ENCODE measurements at places on chromosomes 5 and 9.

GRCh38 chr5:78776637-78777036, 128.1 kb upstream of the LHFPL2 start:
- DNase-seq = no peak

GRCh38 chr9:136055715-136056545, 39.2 kb downstream of the NACC2 start:
- peak; percentile 11 for DNase-seq

DNA sequence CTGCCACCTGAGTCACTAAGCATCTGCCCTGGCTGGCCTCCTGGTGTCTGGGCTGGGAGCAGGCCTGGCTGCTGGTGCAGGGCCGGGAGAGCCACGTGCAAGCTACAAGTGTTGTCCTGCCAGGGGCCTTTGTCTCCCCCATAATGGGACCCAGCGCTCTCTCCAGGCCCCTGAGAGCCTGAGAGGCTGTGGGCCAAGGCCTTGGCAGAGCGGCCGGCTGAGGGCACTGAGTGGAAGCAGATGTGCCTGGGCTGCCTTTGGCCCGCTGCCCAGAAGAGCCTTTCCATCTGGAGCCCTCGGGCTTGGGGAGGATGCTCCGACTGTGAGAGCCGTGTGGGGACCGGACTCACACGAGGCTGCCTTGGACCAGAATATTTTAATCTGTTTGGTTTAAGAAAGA, 185.5 kb downstream of the RGS3 start:
- no peak for DNase-seq

GRCh38 chr5:140828362-140828737, 590 bp downstream of the PCDHA6 start:
- no peak for DNase-seq

DNA sequence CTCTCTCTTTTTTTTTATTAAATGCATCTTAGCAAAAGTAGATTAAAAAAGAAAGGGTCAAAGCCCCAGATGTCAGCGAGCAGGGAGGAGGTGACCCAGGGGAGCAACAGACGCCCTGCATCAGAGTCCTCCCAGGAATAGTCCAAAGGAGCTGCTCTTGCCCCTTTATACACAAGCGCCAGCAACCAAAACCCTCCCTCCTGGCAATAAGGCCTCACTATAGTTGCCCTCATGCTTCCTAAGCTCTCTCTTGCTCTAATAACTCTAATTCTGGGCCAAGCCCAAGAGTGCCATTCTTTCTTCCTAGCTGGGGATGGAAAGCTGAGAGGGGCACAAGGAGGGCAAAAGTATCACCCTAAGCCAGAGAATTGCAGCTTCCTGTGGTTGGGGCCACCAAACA, 26.3 kb downstream of the PCDHGC5 start:
- DNase-seq = no peak

GRCh38 chr9:105051897-105052296, 123.9 kb upstream of the ABCA1 start:
- no peak for DNase-seq

DNA sequence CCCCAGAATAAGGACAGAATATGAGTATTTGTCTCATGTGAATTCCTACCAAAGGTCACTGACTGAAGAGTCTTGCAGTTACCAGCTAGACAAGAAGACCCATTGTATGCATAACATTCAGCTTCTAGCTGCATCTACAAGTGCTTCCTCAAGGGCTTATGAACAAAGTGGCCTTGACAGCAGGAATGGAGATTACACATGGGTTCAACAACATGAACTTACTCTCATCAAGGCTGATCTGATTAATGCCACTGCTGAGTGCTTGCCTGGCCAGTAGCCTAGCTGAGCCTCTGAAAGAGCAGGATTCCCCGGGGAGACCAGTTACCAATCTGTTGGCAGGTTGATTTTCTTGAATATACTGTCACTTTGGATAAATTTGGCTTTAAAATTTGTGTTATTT, 76.7 kb upstream of the CHD1 start:
- DNase-seq = no peak

DNA sequence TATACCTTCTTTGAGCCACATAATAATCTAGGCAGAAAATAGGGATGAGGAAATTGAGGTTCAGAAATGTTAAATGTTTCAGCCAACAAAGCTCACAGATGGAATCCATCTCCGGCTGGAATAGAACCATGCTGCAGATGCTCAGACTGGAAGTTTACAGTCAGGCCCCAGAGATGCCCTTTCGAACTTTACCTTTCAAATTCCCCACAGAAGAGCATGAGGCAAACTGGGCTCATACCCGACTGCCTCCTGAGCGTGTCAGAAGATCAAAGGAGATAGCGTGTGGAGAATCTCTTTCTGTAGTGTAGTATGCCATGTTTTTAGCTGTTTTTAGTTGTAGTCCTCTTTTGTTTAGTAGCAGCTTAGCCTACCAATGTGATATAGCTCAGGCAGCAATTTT, 72.0 kb upstream of the DAP start:
- DNase-seq = no peak

DNA sequence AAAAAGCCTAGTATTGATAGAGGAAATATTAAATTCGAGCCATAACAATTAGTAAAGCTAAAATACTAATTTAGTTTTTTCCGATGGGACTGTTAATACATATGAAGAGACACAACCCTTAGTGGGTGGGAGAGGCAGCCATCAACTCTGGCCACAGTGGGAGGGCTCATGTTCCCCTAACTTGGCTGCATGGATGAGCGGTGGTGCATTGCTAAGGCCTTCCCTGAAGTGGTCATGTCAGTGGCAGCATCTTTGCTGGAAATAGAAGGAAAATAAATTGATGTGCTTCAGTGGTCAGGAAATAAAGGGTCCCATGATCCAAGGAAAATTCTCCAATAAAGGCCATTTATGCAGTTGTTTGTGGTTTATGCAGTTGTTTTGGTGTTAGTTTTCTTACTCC, 33.9 kb upstream of the F2RL2 start:
- DNase-seq = no peak

- DNase-seq = no peak
These were observed 93.0 kb downstream of the MAMDC2 start for GRCh38 chr9:70136632-70137031.

DNA sequence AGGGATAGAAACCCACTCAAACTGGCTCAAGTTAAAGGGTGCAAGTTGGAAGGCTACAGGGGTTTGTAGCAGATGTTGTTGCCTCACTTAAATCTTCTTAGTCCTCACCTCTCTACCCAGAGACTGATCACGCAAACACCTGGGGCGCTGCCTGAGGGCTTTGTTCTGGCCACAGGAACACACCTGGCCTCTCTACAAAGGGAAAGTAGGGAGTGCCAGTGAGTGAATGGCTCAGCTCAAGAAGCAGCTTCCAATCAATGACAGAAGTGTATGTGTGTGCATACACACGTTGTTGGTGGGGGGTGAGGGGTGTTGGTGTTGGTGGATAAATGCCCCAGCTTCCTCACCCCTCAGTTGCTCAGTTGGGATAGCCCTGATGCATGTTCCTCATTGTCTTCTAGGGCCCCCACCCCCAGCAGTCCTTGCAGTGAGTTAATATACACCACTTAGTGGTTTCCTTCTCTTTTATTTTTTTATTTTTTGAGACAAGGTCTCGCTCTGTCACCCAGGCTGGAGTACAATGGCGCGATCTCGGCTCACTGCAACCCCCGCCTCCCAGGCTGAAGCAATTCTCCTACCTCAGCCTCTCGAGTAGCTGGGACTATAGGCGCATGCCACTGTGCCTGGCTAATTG, 30.6 kb upstream of the CTNNA1 start:
- DNase-seq = no peak

DNA sequence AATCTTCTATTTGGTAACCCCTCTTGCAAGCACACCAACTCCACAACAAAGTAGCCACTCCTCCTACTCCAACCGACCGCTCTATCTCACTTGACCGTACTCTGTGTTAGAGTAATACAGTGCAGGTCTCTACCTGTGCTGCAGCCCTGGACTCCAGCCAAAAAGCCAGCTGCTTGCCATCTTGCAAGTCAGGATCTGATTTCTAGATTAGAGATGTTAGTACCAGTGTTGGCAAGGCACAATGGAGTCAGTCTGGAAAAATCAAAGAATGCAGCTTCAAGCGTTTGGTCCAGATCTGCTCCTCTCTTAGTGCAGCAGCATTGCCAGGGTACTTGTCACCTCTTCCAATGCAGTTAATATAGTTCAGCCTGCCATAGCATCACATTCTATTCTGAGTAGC, 477.6 kb downstream of the ZSWIM6 start:
- no peak for DNase-seq

- DNase-seq = no peak
These were observed 37.4 kb downstream of the TTLL11 start for GRCh38 chr9:122055701-122056100.

GRCh38 chr9:121156263-121156731, 45.4 kb downstream of the RAB14 start:
- DNase-seq = peak; percentile 12

GRCh38 chr9:132849185-132849706, 28.8 kb downstream of the AK8 start:
- no peak for DNase-seq

- DNase-seq = no peak
These were observed 5.5 kb downstream of the CD74 start for GRCh38 chr5:150407096-150407720.
